ENCODE measurements at places on chromosomes 2 and 18. TPM values are rescaled to one million over a fixed set of nuclear protein-coding genes. Genes with fewer than 3 reads are reported as not detected.

The CETN1 gene
- not detected for total RNA-seq

The MPP4 gene
- total RNA-seq: 0.89 TPM

The EPG5 gene
- total RNA-seq: 24.9 TPM

The RAB11FIP5 gene
- 17.0 TPM for total RNA-seq

The FZD7 gene
- total RNA-seq: 18.5 TPM

The SFTPB gene
- not detected for total RNA-seq

The INHBB gene
- 2.8 TPM for total RNA-seq

The CD207 gene
- total RNA-seq: not detected

DNA sequence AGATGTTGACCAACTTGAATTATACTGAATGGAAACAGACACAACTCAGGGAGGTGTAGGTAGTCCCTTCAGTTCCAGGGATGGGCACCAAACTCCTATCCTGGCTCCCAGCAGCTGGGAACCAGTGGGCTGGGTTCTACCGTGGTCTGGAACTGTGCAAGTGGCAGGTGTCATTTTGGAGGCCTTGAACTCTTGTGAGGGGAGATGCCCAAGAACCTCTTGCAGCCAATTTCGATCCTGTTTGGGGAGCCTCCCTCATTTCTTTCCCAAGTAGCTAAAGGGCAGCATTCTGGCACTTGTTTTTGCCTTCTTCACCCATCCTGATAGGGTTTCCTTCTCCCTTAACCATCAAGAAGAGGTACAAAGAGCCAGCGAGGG lies 200.2 kb downstream of the ANKRD30B start:
- no peak for DNase-seq

DNA sequence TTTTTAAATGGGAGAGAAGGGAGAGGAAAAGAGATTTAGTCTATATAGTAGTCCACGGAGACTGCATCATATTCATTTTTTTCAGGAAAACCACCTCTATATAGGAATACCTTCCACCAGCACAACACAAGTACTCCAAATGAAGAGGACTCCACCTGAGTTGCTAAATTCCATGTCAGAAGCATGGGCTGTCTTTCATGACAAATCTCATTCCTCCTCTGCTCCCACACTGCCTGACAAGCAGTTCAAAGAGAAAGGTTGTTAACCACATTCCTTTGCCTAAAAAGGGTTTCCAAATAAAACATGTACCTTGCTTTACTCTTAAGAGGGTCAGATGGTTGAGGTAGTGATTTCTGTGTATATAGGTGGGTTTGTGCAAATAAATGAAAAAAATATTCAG lies 122.0 kb downstream of the TMEFF2 start:
- DNase-seq: no peak

GRCh38 chr18:24054130-24054529 lies 39.6 kb downstream of the TTC39C start:
- DNase-seq: no peak

- no peak for DNase-seq
Observed at GRCh38 chr2:38374984-38375383, 2.1 kb downstream of the ATL2 start.

All from spinal cord (tissue), 10 donors.